ENCODE measurements at places on chromosomes 1 and 21. TPM values are rescaled to one million over a fixed set of nuclear protein-coding genes. Genes with fewer than 3 reads are reported as not detected.

The NBL1 gene
- 148 TPM for total RNA-seq

GRCh38 chr1:18951818-18952391 is 4.6 kb downstream of the IFFO2 start:
- peaks cover 87% of the 10 kb centered on the region for H3K4me1 ChIP-seq
- H3K27me3 ChIP-seq, result no peaks in the 10 kb centered on the region
- DNase-seq, result no peak
- H3K4me3 ChIP-seq, result no peak overlapping the region
- H3K36me3 ChIP-seq, result no peaks in the 10 kb centered on the region
- peak overlapping the region; percentile 89 for H3K27ac ChIP-seq

DNA sequence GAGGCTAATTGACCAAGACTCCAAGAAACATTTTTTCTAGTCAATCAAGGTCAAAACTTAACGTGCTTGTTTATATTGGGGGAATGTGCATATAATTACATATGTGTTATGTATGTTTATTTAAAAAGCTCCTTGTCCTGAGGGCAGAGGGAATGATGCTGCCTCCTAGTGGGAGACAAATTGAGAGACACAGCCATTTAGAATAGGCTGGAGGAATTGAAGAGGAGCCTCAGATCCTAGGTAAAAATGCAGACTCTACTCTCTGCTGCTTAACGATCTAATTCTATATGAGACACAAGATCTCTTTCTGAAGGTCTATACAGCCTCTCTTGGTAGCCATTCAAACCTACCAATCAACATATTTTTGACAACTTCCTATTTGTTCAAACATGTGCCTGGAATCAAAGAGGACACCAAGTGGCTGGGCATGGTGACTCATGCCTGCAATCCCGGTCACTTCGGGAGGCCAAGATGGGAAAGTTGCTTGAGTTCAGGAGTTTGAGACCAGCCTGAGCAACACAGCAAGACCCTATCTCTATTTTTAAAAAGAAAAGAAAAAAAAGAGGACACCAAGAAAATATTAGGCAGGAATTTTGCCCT is 136.6 kb upstream of the ZNF648 start:
- no peaks in the 10 kb centered on the region for H3K36me3 ChIP-seq
- no peaks in the 10 kb centered on the region for H3K27me3 ChIP-seq
- DNase-seq, result no peak

GRCh38 chr1:43708002-43708410 is 670 bp downstream of the ST3GAL3 start:
- peaks cover 27% of the 10 kb centered on the region for H3K4me1 ChIP-seq
- peak overlapping the region; percentile 75 for H3K27ac ChIP-seq
- H3K36me3 ChIP-seq, result peaks cover 16% of the 10 kb centered on the region
- DNase-seq, result no peak

DNA sequence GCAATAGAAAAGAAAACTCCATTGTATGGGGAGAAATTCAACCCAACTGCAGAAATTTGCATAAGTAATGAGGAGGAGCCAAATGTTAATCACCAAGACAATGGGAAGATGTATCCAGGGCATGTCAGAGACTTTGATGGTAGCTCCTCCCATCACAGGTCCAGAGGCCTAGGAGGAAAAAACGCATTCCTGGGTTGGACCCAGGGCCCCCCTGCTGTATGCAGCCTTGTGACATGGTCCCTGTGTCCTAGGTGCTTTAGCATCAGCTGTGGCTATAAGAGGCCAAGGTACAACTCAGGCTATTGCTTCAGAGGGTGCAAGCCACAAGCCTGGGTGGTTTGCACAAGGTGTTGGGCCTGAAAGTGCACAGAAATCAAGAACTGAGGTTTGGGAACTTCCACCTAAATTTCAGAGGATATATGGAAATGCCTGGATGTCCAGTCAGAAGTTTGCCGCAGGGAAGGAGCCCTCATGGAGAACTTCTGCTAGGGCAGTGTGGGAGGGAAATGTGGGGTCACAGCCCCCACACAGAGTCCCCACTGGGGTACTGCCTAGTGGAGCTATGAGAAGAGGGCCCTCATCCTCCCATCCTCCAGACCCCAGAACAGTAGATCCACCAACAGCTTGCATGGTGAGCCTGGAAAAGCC is 162.3 kb downstream of the TGFB2 start:
- no peak overlapping the region for H3K27ac ChIP-seq
- no peaks in the 10 kb centered on the region for H3K27me3 ChIP-seq
- H3K4me3 ChIP-seq, result no peak overlapping the region
- no peak for DNase-seq
- no peaks in the 10 kb centered on the region for H3K36me3 ChIP-seq
